ENCODE measurements at places on chromosomes 6 and 20.
A peak's percentile ranks its signal among the peaks of the same experiment; 100 is the strongest.

- DNase-seq, result no peak
These were observed 41.3 kb upstream of the BTN3A2 start for GRCh38 chr6:26323525-26324294.

GRCh38 chr20:37991157-37991866 lies 41.9 kb downstream of the TTI1 start:
- no peak for DNase-seq

GRCh38 chr6:124494956-124495664 lies 467.1 kb upstream of the RNF217 start:
- DNase-seq, result no peak

GRCh38 chr6:137487869-137488149 lies 6.4 kb downstream of the OLIG3 start:
- no peak for DNase-seq

- peak; percentile 93 for DNase-seq
These were observed 741 bp upstream of the PNISR start for GRCh38 chr6:99425647-99426450.

- no peak for DNase-seq
These were observed 95.4 kb upstream of the NKX2-2 start for GRCh38 chr20:21609221-21609620.
